ENCODE measurements at places on chromosomes 5 and 9.

DNA sequence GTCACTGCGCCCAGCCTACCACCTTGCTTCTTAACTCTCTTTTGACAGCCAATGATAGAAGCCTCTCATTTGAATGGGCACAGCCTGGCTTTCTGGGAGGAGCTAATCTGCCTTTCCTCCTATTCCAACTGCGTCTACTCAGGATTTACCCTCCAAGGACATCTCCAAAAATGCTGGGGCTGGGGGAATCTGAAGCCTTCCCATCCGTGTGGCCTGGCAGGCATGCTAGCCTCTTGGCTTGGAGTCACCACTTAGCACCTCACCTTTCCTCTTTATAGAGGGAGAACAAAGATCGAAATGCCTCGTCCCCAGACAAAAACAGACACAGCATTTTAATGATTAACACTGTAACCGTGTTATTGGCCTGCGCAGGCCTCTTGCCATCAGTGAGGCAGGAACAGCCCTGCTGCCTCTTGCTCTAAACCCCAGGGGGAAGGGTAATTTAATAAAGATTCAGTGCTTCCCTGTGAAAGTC, 108.2 kb upstream of the KLF4 start:
- DNase-seq: no peak

DNA sequence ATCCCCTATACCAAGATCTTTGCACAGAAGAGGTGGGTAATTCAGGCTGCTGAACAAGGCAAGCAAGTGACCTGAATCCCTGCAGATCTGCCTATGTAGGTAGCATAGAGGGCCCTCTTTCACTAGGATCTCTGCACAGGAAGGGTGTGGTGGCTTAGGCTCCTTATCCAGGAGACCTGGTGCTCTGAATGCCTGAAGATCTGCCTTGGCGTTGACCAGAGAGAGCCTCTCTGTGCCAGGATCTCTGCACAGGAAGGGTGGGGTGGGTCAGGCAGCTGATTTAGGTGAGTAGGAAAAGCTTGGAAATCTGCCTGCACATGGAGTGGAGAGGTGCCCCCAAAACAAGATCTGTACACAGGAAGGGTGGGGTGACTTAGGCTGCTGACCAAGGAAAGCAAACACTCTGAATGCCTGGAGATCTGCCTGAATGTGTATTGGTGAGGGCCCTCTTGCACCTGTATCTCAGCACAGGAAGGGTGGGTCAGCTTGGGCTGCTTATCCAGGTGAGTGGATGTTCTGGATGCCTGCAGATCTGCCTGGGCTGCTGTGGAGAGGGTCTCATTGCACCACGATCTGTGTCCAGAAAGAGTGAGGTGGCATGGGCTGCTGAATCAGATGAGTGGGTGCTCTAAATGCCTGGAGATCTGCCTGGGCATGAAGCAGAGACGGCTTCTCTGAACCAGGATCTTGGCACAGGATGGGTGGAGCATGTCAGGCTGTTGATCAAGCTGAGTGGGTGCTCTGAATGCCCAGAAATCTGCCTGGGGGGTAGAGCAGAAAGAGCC, 365.9 kb downstream of the DMAC1 start:
- DNase-seq: no peak

DNA sequence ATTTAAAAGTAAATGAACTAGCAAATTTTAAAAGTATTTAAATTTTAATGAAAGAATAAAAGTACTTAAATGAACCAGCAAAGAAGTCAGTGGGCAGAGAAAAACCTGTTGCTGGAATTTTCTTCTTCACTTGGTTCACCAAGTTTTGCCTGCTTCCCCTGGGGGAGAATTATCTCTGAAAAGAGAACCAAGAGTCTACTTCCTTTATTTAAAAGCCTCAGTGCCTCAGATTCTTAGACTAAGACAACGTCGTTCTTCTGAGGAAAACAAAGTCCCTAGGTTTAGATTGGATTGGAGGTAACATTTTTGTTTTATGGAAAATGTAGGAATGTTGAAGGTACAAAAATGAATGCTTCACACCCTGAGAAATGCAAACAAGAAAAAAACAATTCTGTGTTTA, 7.4 kb upstream of the KLF4 start:
- no peak for DNase-seq

- no peak for DNase-seq
These were observed 124.1 kb upstream of the ACO1 start for GRCh38 chr9:32260151-32260862.

- no peak for DNase-seq
These were observed 21.8 kb upstream of the DENND4C start for GRCh38 chr9:19208653-19209052.

DNA sequence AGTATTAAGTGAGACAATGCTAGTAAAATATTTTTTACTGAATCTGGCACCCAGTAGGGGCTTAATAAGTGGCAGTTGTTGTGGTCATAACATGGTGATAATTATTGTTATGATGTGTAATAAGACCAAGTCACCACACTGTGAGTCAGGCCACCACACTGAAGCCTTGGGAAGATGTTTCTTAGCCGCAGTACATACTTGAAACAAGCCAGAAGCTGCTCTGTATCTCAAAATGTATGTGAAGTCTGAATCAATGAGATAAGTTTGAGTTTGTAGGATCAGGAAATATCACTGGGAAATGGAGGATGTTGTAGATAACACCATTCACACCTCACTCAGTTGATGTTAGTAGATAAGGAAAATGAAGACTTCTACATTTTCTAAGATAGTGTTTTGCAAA, 51.3 kb upstream of the PTPN3 start:
- no peak for DNase-seq

DNA sequence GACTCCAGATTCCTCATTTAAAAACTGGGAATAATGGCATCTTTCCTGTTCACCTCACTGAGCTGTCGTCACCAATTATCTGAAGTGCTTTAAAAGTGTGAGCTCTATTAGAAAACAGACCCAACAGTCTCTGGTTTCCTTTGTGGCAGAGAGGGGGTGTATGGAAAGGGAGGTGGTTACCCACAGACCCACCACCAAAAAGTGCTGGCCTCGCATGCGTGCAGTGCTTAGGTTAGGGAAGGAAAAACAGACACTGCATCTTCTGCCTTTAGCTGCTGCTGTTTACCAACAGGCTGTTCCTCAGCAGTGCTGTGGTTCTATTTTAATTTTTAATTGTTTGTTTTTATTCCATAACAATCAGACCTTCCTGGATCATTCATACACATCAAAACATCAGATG, 249.6 kb downstream of the PIK3R1 start:
- DNase-seq: no peak

GRCh38 chr5:66209350-66209749, 65.2 kb downstream of the SREK1 start:
- no peak for DNase-seq

DNA sequence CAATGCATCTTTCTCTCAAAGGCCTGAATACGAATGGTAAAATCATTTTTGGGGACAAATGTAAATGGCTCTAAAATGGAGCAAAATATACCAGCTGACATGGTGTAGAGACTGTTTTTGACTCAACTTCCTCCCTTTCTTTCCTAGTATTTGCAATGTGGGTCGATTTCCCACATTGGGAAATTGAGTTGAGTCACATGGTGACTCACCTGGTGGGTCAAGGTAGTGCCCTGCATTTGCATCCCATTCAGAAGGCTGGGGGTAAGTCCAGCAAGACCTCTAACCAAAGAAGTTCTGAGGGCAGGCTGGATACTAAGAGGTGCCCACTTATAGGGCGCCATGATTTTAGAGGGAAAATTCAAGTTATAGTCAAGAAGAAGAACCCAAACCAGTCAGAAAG, 179.6 kb upstream of the MPDZ start:
- no peak for DNase-seq

DNA sequence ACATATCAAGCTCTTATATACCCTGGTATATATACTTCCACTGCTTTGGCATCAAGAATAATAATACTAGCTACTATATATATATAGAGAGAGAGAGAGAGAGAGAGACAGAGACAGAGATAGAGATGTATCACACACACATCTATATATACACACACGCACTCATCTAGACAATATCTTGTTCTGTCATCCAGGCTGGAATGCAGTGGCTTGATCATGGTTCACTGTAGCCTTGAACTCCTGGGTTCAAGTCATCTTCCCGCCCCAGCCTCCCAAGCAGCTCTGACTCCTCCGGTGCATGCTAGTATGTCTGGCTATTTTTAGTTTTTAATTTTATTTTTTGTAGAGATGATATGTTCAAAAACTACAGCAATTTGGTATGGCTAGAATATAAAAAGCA, 22.5 kb downstream of the ANKHD1 start:
- DNase-seq: no peak

DNA sequence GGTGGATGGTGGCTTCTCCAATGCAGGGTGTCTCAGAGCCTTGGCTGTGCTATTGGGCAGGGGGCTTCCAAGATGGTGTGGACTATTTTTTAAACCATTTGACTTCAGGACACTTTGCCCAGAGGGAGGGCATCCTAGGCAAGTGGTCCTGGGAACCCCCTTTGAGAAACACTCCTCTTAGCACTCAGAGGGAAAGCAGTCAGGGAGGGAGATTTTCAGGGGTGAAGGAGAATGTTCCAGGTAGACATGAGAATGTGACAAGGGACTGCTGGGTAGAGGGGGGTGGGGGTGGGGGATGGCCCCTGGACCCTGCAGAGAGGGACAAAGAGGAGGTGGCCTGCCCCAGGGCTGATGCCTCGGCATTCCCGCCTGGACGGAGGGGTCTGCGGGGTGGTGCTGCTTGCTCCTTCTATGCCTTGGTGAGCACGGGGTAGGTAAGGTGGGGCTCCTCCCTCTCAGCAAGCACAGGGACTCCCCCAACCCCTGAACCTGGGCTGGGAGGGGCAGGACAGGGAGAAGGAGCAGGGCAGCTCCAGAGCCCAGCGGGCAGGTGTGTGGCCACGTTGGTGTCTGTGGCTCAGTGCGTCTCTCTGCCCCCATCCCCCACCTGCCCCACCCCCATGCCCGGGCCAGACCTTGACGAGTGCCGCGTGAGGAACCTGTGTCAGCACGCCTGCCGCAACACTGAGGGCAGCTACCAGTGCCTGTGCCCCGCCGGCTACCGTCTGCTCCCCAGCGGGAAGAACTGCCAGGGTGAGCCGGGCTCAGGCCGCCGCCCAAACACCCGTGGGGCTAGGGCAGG, 13.8 kb upstream of the ASS1 start:
- DNase-seq: no peak

DNA sequence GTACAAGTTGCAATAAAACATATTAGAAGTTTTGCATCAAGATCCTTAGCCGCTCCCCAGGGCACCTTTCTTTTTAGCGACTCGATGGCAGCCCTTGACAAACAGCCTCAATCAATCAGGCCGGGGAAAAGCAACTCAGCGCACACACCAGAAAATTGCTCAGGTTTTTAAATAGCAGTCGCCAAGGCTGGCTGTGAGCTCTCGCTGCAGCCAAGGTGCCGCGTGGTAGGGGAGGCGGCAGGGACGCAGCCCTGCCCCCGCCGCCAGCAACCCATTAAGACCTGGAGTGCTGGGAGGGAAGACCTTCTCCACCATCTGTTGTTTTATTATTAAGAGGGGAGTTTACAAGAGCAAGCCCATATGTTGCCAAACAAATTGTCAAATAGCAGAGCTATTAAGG, 22.6 kb downstream of the ASS1 start:
- no peak for DNase-seq

Data from activated CD8-positive, alpha-beta memory T cell treated with anti-CD3 and anti-CD28 coated beads for 1 hour (primary cell).